ENCODE measurements at places on chromosomes 11 and 22.

- DNase-seq = no peak
Observed at GRCh38 chr11:102361086-102362031, 14.3 kb downstream of the BIRC2 start.

- no peak for DNase-seq
Observed at GRCh38 chr11:1659506-1659905, 29.9 kb downstream of the KRTAP5-5 start.

- DNase-seq = no peak
Observed at GRCh38 chr11:3189886-3190583, 24.9 kb upstream of the OSBPL5 start.

DNA sequence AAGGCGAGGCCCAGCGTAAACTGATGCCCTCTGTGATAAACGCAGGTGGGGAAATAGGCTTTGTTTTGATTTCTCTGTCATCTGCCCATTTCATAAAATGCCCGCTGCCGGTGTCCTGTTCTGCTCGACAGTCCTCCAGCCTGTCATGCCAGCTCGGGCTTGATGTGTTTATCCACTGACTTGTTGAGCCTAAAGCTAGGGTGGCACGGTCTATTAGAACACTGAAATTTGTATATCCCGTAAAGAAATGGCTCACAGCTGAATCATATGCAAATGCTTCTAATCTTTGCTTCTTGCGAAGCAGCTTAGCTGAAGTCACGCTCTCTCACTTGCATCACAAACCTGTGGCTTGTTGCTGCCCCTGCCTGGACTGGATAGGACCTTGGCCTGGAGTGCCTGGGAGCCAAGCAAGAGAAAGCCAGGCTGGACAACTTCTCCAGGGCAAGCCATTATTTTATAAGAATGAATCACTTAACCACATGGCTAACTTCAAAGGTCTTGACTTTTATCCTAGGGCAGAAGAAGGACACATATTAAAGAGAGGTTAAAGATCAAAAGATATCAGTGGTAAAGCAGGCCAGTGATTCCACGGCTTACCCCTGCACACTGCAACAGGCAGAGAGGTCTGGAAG lies 33.1 kb downstream of the EHF start:
- DNase-seq = no peak

- DNase-seq = no peak
Observed at GRCh38 chr11:77384571-77384970, 83.1 kb upstream of the GDPD4 start.

- DNase-seq = no peak
Observed at GRCh38 chr11:112460141-112460540, 199.5 kb upstream of the PLET1 start.

GRCh38 chr11:79274636-79275331 lies 166.0 kb downstream of the TENM4 start:
- no peak for DNase-seq

DNA sequence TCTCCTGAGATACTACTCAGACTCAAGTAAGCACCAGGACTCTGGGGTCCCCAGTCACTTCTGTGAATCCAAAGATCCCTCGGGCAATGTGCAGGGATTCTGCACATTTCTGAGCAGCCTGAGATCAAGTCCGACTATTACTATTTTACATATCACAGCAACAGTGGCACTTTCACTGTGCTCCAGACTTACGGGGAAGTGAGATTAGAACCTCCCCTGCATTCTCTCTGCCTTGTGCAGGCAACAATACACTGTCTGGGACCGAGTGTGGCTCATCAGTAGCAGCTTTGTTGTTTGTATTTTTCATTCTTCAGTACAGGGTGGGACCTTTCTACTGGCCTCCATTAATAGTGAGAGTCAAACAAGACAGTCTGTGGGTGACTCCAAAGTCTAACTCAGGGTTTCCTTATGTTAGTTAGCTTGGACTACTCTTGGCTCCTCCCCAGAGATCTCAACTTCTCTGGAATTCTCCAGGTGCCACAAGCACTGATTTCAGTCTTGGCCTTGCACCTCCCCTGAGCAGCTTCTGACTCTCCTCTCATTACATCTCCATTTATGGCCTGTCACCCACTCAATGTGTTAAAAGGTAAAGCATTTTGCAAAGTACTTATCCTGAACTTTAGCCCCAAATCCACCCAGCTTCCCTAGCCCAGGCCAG lies 76.2 kb upstream of the TOP3B start:
- DNase-seq = no peak

- no peak for DNase-seq
Observed at GRCh38 chr11:91296629-91297028, 928.0 kb upstream of the FAT3 start.

- DNase-seq = no peak
Observed at GRCh38 chr11:555780-556661, 4.5 kb downstream of the LMNTD2 start.

DNA sequence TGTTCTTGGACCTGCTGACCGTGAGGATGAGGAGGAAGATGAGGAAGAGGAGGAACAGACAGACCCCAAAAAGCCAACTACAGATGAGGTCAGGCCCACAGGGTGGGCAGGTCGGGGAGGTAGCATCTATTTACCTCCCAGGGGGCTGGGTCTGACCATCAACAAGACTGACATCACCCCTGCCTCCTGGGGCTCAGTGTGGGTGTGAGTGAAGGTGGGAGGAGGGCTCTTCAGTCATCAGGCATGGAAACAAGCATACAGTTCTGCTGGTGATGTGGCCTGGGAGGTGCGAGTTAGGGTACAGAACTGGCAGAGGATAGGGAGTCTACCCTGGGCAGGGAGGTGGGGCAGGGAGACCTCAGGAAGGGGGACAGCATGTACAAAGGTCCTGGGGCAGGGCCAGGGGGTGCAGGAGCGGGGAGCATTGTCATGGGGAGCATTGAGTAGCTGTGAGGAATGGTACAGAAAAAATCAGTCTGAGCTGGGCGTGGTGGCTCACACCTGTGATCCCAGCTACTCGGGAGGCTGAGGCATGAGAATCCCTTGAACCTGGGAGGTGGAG lies 8.9 kb downstream of the PLCB3 start:
- no peak for DNase-seq

DNA sequence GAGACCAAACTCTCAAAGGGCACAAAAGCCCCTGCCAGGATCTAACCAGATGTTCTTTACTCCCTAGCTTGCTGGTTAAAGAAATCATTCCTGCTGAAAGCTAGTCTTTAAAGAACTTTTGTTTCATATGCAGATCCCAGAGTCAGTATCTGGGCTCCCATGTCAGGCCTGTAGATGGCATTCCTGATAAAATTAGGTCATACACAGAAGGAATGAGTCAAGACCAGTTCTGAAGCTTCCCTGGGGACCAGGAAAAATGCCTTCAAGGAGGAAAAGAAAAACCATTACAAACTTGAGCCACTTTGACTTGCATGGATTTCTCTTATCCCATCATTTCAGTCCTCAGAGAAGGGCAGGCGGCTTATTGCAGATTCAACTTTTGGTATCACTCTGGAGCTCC lies 5.9 kb downstream of the DBX1 start:
- DNase-seq = no peak

- DNase-seq = no peak
Observed at GRCh38 chr11:58276151-58276550, 8.1 kb upstream of the OR10W1 start.

GRCh38 chr11:112597286-112597790 lies 336.7 kb upstream of the PLET1 start:
- no peak for DNase-seq

- no peak for DNase-seq
Observed at GRCh38 chr11:43746670-43747069, 66.1 kb downstream of the HSD17B12 start.

DNA sequence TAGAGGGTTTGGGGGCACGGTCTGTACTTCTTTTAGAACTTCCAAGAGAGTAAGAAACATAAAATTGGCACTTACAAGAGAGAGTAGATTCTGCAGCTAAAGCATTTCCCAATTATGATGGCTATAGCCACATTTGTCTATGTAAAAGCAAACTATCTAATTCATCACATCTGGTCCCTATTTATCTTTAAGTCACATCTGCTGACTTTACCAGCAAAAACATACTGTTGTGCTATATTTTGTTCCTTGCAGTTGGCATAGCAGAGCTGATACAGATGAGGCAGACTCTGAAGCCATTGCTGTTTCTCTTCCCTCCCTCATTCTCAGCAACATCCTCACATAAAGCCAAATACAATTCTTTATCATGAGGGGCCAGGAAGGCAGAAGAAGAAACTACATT lies 1533.5 kb upstream of the RAG2 start:
- DNase-seq = no peak

- DNase-seq = peak; percentile 31
Observed at GRCh38 chr22:23894710-23895598, 771 bp downstream of the MIF start.

DNA sequence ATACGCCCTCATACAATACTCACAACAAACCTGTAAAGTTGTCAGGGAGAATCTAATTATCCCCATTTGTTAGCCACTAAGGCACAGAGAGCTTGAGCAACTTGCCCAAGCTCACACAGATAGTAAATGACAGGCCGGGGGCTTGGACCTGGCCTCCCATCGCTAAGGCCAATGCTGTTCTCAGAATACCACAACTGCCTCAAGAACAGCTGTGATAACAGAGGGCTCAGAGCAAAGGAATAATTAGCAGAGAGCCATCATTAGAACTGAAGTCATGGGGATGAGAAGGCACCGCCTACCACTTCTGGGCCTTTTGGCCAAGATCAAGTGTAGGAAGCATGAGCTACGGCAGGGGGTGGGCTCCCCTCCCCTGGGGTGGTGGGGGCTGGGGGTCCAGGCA lies 98.6 kb downstream of the FEZ1 start:
- DNase-seq = no peak

DNA sequence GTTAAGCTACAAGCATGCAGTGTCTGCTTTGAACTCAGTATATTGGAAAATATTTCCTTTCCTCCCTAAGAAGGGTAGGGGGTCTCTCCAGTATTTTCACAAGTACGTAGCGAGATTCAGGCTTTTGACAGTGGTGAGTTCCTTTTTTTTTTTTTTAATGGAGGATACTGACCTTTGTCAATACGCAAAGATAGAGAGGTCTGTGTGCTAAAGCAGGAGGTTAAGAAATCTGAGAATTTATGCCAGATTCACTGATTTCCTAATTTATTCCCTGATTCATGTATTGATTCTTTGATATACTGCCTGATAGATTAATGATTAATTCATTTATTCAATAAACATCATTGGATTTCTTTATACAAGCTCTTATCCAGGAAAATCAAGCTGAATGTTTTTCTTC lies 106.7 kb upstream of the CADM1 start:
- no peak for DNase-seq

- no peak for DNase-seq
Observed at GRCh38 chr11:64721359-64721699, 1.7 kb downstream of the NRXN2 start.

DNA sequence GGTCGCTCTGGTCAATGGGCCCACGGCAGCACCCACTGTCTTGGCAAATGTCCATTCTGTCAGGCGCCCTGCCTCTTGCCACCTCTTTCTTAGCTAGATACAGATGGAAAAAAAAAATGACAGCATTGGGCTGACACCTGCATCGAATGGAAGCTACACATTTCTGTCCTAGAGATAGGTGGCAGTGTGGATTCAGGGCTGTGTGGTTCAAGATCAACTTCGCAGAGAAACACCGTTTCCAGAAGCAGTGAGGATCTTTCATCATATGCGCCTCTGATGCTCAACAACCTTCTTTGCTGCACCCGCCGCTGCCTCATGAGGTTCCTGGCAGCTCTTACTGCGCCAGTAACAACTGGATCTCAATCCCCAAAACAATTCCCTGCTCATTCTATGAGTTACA lies 236.3 kb downstream of the KIRREL3 start:
- no peak for DNase-seq

GRCh38 chr11:120009938-120010337 lies 128.0 kb downstream of the TRIM29 start:
- DNase-seq = no peak

DNA sequence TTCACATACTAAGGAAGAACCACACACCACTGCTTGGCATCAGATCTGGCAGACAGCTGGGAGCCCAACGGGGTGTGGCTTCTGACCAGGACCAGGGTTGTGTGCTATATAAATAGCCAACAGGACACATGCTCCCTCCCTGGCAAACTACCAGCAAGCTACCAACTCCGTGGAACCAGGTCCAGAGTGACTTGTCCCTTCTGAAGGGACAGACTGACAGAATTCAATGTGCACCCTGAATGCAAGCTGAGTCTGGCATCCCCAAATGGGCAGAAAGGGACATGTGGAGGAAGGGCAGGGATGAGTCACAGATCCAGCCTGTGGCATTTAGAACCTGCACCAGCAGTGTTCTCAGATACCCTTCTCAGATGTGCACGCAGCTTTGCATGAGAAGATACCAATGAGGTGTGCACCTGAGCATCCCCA lies 92.9 kb downstream of the MICAL3 start:
- DNase-seq = no peak

GRCh38 chr11:28274216-28274615 lies 166.0 kb downstream of the METTL15 start:
- no peak for DNase-seq

DNA sequence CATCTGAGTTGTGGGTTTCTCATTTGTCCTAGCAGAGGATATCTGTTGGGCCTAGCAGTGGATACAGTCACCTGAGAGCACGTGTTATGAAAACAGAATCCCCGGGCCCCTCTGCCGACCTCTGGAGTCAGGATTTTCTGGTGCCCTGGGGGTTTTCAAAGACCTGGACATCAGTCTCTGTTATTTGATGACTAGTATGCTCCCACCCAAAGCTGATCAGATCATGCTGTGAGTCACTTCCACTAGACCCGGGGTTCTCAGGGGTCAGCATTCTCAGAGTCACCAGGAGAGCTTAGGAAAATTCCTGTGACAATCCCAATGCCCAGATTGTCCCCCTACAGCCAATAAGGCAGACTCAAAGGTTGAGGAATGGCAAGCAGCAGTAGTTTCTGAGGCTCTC lies 38.7 kb downstream of the KCNJ1 start:
- DNase-seq = no peak

GRCh38 chr22:24185001-24185500 lies 3.8 kb downstream of the SUSD2 start:
- no peak for DNase-seq

DNA sequence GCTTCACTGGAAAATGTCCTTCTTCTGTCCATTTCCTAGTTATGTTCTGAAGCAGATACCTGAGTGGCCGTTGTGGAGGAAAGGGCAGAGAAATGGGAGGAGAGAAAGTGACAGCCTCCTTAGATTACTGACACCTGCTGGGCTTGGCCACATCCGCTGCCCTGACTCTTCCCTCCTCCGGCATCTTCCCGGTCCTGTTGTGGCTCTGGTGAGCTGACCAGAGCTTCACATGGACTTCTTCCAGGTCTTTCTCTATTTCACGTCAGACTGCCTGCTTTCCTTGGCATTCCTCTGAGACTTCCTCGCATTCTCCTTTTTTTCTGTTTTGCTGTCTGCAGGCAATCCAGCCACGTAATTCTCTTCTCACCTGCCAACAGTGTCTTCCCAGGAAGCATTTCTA lies 138.7 kb upstream of the E2F8 start:
- no peak for DNase-seq

DNA sequence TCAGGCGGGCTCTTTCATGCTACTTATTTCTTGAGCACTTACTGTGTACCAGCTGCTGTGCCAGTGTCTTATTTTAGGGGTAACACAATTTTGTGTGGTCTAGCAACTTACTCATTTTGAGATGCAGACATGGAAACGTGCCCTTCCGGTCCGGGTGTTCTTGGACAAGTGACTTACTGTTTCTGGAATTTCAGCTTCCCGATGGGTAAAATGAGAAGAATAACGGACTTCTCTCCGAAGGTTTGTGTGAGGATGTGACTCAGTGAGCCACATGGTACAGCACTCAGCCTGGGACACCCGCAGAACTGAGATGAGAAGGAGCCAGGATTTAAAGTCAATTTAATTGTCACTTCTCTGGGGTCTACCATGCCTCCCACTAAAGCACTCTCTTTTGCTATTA lies 114.5 kb upstream of the SYT13 start:
- no peak for DNase-seq
